NCI-H446 (cell line): ENCODE measurements at places on chromosomes 7 and 10.

GRCh38 chr10:22977751-22978150, 49.9 kb downstream of the ARMC3 start:
- DNase-seq: no peak

- DNase-seq: no peak
Observed at GRCh38 chr10:99531026-99531695, 1.6 kb upstream of the NKX2-3 start.

DNA sequence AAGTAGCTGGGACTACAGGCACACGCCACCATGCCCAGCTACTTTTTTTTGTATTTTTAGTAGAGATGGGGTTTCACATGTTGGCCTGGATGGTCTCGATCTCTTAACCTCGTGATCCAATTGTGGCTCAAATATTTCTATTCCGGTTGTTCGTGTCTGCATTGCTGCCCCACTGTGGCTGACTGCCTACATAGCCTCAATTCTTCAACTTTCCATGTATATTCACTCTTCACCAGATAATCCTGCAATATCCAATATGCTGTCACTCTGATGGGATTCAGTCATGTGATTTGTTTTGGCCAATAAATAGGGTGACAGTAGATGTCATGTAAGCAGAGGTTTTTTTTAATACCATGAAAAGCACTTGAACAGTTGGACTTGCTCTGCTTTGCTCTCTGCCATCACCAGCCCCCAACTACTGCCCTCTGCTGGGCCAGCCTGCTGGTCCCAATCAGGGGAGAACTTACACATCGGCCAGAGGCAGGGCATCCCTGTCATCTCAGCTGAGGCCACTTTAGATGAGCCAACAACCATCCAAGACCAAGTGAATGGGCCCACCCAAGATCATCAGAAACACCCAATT, 56.7 kb downstream of the NSUN6 start:
- DNase-seq: no peak

DNA sequence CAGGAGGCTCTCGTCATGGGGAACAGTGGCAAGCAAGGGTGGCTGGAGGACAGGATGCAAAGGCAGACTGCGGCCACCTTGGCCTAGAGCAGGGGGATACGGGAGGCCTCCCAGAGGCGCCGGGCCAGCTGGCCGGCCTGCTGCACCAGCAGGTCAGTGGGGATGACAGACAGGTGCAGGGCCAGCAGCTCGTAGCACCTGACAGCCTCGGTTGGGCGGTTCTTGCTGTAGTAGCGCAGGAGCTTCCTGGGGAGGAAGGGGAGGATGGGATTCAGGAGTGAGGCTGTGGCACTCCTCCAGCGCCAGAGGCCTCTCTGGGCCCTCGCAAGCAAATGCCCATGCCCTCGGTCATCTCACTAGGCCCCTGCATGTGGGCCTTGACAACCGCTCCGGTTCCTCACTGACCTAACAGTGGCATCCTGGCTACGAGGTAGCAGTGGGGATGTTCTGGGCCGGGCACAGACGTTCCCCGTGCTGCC, 2.5 kb upstream of the PYROXD2 start:
- DNase-seq: no peak

- DNase-seq: no peak
Observed at GRCh38 chr7:157585113-157585861, 248.5 kb downstream of the DNAJB6 start.

GRCh38 chr7:155732286-155732685, 80.0 kb downstream of the SHH start:
- no peak for DNase-seq

GRCh38 chr10:13402021-13402420, 53.9 kb upstream of the SEPHS1 start:
- DNase-seq: no peak

DNA sequence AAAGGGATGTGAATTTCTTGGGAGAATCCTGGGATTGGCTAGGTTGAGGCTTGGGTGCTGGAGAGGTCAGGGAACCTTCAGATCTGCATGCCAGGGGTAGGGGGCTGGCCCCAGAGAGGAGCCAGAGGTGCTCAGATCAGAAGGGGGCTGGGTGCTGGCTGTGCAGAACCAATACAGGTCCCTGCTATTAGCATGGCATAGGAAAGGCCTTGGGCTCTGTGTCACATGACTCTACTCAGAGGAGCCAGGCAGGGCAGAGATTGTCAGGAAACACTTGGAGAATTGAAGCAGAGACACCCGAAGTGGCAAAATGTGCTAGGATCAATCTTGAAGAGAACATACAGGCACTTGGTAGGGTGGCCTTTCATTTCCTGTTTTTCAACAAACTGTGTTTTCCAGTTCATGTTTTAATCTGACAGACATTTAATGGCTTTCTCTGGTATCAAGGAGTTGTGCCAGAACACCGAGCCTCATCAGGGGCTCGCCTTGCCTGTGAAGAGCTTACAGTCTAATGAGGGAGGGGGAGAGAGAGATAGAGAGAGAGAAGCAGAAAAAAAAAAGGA, 498.9 kb downstream of the RPS24 start:
- DNase-seq: no peak

GRCh38 chr10:103535595-103535994, 42.1 kb downstream of the NEURL1 start:
- no peak for DNase-seq
